HFFc6 (cell line): ENCODE measurements at places on chromosomes 5 and 9. TPM values are rescaled to one million over a fixed set of nuclear protein-coding genes. Genes with fewer than 3 reads are reported as not detected.
A peak's percentile ranks its signal among the peaks of the same experiment; 100 is the strongest.

DNA sequence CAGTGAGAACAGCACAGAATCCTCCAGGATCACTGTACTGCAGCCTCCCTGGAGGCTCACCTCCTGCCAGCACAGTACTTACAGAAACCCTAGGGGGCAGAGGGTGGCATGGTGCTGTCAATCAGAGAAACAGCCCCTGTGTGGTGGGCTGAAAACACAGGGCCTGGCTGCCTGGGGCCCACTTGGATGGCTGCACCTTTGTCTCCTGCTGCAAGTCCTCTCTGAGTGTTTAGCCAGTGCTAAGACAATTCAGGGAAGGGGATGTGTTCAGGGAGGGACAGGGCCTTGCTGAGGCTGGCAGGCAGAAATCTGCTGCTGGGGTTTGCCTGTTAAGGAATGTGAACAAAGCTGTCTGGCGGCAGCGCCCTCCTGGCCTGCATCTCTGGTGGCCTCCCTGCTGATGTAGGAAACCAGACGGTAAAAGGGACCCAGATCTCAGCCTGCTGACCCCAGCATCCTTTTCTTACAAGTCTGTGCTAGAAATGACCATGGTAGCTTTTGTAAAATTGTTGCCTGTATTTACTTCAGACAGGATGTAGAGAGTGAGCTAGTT is 39.5 kb downstream of the PRRC2B start:
- DNase-seq: no peak

GRCh38 chr5:153456354-153456753 is 34.1 kb upstream of the GRIA1 start:
- no peak for DNase-seq

GRCh38 chr5:174409971-174410370 is 314.4 kb upstream of the MSX2 start:
- no peak for DNase-seq

DNA sequence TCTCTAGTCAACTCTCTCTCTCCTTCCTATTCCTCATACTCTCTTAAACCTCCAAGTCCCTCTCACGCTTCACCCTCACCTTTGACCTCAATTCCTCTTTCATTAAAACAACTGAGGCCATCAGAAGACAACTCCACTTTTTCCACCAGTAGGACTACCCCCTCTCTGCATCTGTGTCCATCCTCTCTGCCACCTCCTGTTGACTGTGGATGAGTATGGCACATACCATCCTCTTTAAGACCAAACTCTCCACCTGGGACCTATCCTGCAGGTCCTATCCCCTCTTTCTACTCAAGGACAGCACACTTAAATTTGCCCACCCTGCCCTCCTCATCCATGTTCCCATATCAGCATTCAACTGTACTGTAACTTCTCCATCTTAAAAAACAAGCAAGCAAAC is 89.2 kb downstream of the FOXD1 start:
- no peak for DNase-seq

DNA sequence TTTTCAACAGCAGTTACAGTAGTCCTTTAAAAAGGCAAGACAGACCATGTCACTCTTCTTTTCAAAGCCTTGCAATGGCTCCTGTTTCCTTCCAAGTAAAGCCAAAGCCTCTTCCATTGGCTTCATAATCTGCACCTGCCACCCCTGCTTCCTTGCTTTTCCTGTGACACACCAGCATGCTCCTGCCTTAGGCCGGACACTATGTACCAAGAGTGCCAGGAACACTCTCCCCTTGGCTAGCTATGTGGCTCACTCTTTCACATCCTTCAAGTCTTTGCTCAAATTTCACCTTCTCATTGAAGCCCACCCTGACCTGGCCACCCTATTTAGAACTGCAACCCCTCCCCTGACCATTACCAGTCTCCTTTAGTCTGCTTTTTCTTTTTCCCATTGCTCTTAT is 22.2 kb upstream of the TRAF1 start:
- no peak for DNase-seq

- DNase-seq: no peak
Observed at GRCh38 chr5:40654377-40654991, 25.2 kb upstream of the PTGER4 start.

DNA sequence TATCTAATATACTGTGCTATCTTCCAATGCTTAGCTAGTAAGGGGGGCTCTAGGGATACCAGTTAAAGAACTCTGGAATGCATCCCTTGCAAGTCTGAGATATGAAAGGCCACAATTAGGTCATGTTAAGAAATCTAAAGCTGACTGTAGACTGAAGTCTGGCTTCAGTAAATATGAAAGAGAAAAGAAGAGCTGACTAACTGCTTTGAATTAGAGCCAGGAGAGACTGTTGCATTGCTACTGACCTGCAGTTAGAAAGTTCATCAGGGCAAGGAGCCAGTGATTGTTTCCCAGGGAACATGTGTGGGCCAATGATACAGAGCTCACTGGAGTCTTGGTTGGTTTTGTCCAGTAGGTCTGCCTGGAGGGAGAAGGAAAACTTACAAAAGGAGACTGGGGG is 472.1 kb upstream of the TNC start:
- peak; percentile 87 for DNase-seq

- no peak for DNase-seq
Observed at GRCh38 chr9:36441966-36442365, 41.9 kb upstream of the RNF38 start.

DNA sequence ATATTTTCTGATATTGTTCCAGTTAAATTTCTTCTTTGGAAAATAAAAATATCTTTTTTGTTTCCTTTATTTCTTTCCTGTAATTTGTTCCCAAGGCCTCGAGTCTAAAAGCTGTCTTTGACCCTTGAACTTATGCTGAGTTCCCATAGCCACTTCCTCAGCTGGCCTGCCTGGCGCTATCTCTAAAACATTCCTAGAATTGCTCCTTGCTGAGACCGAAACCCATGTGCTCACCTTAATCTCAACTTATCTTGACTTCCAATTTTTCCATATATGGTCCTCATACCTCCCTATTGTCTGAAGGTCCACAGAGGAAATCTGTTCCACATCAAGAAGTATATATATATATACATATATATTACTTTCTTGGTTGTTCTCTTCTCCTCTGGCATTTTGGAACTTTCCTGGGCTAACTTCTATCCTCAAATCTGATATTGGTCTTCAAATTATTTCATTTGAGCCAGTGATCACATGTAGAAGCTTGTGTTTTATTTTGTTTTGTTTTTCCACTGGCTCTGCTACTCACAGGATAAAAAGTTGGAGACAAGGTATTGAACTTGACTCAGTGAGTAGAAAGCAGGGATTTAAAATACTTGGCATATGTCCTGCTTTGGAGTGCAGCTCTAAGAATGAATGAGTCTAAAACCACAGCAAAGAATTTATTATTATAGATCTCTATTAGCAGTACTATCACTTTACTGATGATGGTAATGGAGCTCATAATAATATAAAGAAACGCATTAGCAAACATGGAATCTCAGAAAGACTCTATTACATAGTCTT is 45.2 kb downstream of the ENC1 start:
- peak; percentile 39 for DNase-seq

GRCh38 chr9:133627341-133627740 is 8.8 kb upstream of the DBH start:
- no peak for DNase-seq

GRCh38 chr9:7164440-7165330 is 406.9 kb downstream of the KDM4C start:
- no peak for DNase-seq

Gene PLAA
- 34.0 to 36.6 TPM (median 35.7 TPM) in 3 replicates for total RNA-seq

GRCh38 chr5:66519626-66520025 is 76.6 kb upstream of the MAST4 start:
- DNase-seq: no peak
